ENCODE measurements at places on chromosomes 6 and 20. TPM values are rescaled to one million over a fixed set of nuclear protein-coding genes. Genes with fewer than 3 reads are reported as not detected.

Gene DYNLT2
- total RNA-seq, result 0.65 TPM

Gene MAPK13
- 8.1 TPM for total RNA-seq

Gene SAPCD1
- 0.28 TPM for total RNA-seq

Gene C4A
- total RNA-seq, result 11.3 TPM

Gene OXT
- 0.18 TPM for total RNA-seq

Gene LRRN4
- total RNA-seq, result not detected

Gene HLA-DQA1
- not detected for total RNA-seq

Gene CRYBG1
- 4.4 TPM for total RNA-seq

Gene SEMG1
- total RNA-seq, result not detected

All from smooth muscle cell of bladder (primary cell).